ENCODE measurements at places on chromosomes 2 and 18.
A peak's percentile ranks its signal among the peaks of the same experiment; 100 is the strongest.

DNA sequence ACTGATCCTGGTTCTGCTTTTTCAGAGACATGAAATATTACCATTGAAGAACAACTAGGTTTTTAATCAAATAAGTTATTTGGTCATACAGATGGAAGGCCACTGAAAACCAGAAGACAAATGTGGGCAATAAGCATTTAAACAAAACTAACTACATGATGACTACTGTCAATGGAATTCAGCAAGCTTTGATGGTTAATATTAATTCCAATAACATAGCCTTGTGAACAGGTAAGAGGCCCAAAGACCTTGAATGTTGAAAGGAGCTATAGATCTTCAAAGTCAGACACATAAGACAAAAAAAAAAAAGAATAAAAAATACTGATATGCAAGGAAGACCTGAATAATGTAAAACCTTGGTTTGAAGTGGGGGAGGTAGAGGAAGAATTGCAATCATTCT lies 1955.6 kb upstream of the CELF4 start:
- no peak for DNase-seq

DNA sequence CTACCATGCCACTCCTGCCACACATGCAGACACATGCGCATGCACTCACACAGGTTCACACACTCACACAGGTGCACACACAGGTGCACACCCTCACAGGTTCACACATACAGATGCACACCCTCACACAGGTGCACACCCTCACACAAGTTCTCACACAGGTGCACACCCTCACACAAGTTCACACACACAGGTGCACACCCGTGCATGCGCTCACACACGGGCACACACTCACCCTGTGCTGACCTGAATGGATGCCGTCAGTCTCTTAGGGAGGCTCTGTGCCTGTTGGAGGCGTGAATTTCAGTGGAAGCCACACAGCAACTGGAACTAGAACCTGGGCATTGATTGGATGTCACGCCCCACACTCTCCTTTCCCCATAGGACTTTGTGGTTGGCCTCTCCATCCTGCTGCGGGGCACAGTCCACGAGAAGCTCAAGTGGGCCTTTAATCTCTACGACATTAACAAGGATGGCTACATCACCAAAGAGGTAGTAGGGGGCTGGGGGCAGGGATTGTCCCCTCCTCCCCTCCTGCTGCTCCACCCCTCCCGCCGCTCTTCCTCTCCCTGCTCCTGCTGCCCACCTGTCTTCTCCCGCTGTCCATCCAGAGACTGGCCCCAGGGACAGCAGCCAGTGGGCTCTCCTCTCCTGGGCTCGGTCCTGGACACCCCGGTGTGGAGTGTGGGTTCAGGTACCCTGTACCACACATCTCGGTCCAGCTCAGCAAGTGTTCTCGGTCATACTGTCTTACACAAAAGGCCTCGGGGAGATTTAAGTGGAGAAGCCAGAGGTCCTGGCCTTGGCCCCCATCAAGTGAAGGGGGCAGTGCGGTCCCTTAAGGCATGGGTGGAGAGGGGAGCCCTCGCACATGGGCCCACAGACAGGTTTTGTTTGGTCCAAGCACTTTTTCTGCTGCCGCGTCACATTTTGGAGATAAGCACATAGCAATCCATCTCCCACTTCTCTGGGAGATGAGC lies 21.0 kb upstream of the FAHD2A start:
- DNase-seq, result no peak

GRCh38 chr2:36456227-36457175 lies 100.9 kb downstream of the CRIM1 start:
- DNase-seq, result peak; percentile 81

DNA sequence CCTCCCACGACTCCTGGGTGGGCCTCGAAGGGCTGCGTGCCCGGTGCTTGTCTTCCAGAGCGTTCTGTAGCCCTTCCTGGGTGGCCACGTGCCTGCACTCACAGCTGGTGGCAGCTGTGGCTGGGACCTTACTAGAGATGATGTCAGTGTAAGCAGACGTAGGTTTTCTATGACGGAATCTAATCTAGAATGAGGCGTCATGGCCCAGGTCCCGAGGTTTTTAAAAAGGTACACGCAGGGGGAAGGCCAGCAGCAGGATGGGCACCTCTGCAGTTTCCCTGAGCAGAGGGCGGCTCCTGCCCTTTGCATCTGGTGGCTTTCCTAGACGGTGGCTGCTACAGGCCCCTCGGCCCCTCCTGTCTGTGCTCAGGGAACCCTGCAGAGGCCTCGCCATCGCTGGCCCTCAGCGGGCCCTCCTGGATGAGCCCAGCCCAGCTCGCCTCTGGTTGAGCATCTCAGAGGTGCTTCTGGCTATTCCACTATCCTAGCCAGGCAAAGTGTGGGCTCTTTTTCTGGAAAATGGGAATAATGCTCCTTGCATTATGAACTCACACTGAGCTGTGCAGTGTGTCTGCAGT lies 49.6 kb upstream of the PXDN start:
- DNase-seq, result no peak

DNA sequence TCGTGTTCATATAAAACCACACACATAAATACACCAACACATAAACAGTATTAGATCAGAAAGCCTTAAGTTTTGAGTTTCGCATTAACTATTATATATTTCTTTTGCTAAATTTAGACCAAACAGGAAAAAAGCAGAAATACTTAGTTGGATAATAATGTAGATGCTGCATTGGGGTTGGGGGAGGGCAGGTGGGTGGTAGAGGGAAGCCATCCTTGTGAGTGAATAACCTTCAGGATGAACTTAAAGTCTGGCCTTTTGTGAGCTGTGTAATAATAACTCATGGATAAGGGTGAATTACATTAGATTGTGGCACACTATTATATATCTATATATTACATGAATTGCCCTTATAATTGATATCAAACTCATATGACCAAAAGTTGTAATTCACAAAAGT lies 174.7 kb downstream of the WDR7 start:
- no peak for DNase-seq

DNA sequence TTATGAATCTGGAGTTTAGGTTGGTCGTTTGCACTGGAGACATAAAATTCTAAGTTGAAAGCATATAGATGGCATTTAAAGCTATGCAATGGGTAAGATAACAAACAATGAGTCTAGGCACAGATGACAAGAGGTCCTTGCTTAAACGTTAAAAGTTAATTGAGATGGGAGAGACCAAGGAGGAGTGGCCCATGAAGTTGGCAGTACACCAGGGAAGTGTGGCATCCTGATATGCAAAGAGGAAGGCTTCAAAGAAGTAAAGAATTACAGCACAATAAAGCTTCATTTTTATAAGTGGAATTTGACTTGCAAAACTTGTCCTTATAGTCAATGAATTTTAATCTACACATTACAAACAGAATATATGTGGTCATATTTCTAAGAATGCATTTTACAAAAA lies 23.2 kb downstream of the UPP2 start:
- no peak for DNase-seq

- DNase-seq, result peak; percentile 7
These were observed 209.4 kb upstream of the SP5 start for GRCh38 chr2:170505631-170506275.

- DNase-seq, result no peak
These were observed 56.2 kb upstream of the HS6ST1 start for GRCh38 chr2:128374711-128375413.

GRCh38 chr2:156687715-156688114 lies 251.5 kb downstream of the GPD2 start:
- DNase-seq, result peak; percentile 30

GRCh38 chr2:38682008-38682575 lies 16.2 kb downstream of the GALM start:
- no peak for DNase-seq
